Lower leg skin (tissue), 4 donors: ENCODE measurements at places on chromosomes 1 and 21. TPM values are rescaled to one million over a fixed set of nuclear protein-coding genes. Genes with fewer than 3 reads are reported as not detected.

The SWT1 gene
- total RNA-seq: 4.1 TPM

The SERPINC1 gene
- total RNA-seq: not detected

The BATF3 gene
- 0.84 TPM for total RNA-seq

- no peak for DNase-seq
Measured at GRCh38 chr1:154453574-154454352, 48.3 kb upstream of the TDRD10 start.

GRCh38 chr1:29876902-29877301 lies 640.6 kb downstream of the PTPRU start:
- peak; percentile 65 for DNase-seq
